Urothelium cell line (cell line): ENCODE measurements at places on chromosomes 16 and 17.

- DNase-seq: peak; percentile 65
Measured at GRCh38 chr16:84829168-84829965, 9.6 kb downstream of the CRISPLD2 start.

DNA sequence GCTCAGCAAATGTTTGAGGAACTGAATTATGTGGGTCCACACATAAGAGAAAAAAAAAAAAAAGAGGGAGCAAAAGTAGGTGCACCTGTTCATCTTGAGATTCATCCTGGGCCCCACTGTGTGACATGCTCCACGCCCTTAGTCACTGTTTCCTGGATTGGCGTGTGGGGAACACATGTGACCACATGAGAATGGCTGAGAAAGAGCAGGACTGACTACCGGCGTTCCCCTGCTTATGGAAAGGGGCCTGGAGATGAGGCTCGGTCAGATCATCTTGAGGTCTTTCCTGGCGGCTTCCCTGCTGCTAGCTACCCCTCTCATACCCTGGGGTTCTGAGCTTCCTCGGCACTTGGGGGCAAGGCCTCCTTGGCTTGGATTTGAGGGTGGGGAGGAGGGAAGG lies 3.9 kb downstream of the DEXI start:
- DNase-seq: no peak

DNA sequence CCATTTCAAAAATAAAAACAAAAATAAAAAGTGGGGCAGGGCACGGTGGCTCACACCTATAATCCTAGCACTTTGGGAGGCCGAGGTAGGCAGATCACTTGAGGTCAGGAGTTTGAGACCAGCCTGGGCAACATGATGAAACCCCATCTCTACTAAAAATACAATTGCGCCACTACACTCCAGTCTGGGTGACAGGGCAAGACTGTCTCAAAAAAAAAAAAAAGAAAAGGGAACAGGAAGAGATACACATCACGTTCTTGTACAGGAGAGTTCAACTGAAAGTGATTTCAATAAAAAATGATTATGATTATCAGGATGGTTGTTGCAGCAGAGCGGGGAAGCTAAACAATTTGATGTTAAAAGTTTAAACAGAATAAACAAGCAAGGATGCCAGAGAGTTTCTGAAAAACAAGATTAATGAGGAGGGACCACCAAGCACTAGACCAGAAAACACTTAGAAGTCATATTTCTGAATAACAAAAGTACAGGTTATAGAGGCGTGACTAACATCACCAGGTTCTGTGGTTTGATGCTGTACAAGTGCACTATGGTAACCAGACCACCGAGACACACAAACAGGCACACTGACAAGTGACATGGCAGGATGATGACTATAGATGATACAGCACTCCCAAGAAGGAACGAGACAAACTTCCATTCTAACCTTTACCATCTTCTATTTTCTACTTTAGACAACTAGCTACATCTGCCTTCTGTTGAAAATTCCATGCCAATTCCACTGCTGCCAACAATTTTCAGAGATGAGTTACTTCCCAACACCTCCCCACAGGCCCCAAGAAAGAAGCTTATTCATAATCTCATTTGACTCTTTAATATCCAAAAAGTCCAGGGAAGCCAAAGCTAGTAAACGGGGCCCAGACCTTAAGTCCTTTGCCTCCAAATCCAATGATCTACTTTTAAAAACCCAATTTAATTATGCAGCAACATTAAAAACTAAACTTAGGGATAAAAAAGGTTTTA lies 11.8 kb downstream of the DNAJA2 start:
- no peak for DNase-seq

DNA sequence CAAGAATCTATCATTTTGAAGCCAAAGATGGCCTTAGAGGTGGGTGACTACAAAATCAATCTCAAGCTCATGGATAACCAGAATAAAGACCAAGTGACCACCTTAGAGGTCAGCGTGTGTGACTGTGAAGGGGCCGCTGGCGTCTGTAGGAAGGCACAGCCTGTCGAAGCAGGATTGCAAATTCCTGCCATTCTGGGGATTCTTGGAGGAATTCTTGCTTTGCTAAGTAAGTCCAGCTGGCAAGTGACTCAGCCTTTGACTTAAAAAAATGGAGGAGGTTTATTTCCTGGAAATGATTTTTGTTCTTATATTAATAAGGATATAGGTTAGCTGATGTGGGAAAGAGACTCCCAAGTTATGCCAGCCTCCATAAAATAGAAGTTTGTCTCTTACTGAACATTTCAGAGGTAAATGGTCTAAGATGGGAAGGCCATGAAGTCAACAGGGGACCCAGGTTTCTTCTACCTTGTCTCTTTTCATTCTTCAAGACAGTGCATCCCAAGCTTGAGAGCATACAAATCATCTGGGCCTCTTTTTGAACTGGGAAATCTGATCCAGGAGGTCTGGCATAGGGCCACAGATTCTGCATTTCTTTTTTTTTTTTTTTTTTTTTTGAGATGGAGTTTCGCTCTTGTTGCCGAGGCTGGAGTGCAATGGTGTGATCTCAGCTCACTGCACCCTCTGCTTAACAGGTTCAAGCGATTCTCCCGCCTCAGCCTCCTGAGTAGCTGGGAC lies 19.8 kb upstream of the TANGO6 start:
- peak; percentile 79 for DNase-seq

DNA sequence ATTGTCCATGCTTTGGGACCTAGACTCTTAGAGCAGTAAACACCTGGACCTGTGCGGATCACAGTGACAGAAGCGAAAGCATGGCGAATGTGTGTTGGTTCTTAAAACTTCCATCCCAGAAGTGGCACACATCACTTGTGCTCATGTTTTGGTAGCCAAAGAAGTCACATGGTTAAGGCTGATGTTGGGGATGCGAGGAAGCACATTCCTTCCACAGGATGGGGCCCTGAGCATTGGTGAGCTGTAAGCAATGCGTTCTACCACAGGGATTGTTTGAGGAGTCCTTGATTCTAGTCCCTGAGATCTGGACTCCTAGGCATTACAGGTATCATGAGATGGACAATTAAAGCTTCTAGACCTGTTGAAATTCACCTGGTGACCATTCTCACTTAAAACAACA lies 375.9 kb downstream of the UTP18 start:
- DNase-seq: no peak

- no peak for DNase-seq
Measured at GRCh38 chr16:49980166-49980565, 44.9 kb upstream of the CNEP1R1 start.

- DNase-seq: no peak
Measured at GRCh38 chr16:979859-980594, 1.5 kb upstream of the SOX8 start.

- DNase-seq: no peak
Measured at GRCh38 chr16:85642762-85643358, 29.7 kb downstream of the GSE1 start.

DNA sequence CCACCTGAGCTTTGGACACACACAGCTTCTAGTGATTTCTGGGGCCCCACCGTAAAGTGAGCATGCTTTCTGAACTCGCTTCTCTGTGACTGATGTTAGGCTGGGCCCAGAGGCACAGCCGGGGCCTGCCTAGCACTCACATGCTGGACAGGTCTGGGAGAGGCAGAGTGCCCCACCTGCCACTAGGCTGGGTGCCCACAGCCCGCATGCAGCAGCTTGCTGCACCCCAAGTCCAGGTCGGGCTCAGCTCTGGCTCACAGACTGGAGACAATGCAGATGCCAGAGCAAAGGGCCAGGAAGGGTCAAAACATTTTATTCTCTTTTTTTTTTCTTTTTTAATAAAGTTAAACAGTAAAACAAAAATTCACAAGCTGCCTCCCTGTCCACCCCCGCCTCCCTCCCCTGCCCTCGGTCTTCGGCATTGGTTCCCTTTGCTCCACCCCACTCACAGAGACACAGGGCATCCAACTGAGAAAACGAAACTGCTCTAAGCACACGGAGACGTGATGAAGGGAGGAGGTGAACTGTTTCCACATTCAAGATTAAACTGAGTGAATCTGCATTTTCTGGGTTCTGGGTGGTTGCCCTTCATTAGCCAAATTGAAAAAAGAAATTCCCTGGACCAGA lies 9.7 kb downstream of the CNP start:
- DNase-seq: no peak

DNA sequence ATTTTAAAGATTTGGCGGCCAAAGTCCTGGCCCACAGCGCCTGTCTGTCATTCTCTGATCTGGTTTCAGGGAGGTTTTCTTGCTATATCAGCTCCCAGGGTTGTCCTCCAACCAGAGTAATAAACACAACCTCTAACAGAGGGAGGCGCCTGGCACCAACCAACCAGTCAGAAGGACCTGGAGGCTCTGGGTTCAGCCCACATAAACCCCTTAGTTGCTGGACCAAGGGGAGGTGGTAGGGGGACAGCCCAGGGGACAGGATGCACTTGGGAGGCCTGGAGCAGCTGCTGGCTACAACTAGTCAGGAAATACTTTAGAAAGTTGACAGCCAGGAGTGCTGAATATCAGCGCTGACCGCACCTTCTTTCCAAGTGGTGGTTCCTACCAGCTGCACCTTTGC lies 41.7 kb upstream of the CDRT4 start:
- DNase-seq: no peak

DNA sequence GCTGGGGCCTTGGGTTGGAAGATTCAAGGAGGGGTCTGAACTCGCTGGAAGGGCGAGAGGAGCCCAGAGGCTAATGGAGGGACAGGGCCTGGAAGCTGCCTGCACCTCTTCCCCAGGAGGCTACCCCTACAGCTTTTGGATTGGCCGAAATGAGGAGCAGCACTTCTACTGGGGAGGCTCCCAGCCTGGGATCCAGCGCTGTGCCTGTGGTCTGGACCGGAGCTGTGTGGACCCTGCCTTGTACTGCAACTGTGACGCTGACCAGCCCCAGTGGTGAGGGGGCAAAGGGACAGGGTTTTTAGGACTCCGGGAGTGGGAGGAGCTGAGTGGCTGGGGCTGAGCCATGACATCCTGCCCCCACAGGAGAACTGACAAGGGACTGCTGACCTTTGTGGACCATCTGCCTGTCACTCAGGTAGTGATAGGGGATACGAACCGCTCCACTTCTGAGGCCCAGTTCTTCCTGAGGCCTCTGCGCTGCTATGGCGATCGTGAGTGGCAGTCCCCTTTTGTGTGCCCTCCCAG lies 8.8 kb downstream of the CNTNAP1 start:
- DNase-seq: no peak

GRCh38 chr17:37466471-37466870 lies 23.2 kb upstream of the DUSP14 start:
- no peak for DNase-seq

- peak; percentile 67 for DNase-seq
Measured at GRCh38 chr16:30786936-30787612, at the start of gene ZNF629. TSS of gene ZNF629 (minus strand) at chr16:30787205. CDS start at chr16:30784482, 2,723 bp downstream.

- DNase-seq: no peak
Measured at GRCh38 chr17:30701498-30701989, 122.9 kb downstream of the CRLF3 start.

DNA sequence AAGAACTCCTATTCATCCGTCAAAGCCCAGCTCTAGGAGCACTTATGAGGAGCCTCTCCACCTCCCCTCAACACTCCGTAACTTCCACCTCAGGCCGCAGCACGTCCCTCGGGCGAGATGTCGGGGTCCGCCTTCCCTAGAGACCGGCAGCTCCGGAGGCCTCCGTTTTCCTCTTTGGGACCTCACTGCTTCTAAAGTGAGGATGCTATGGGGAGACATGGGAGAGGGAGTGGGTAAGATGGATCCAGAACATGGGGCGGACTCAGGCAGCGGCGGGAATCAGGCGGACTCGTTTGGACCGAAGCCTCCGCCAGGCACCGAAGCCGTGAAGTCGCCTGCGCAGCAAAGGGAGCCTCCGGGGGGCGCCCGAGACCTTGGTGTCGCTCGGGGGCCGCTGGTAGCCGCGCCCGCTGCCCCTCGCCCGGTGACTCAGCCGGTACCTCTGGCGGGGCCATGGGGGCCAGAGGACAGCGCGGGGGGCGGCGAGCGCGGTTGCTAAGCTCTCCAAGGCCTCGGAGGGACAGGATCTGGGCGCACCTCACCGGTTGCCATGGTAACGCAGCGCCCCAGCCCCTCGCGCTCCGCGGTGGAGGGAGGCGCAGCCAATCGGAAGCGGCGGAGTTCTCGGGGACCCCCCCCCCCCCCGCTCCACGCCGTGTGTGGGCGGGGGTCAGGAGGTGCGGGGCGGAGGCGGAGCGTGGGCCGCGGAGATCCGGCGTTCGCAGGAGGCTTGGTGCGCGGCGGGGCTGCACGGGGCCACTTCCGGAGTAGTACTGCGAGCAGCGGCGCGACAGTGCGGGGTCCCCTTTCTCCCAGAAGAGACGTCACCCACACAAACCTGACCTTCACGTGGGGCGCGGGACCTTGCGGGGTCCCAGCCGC lies 1.3 kb upstream of the HIC1 start:
- DNase-seq: no peak

DNA sequence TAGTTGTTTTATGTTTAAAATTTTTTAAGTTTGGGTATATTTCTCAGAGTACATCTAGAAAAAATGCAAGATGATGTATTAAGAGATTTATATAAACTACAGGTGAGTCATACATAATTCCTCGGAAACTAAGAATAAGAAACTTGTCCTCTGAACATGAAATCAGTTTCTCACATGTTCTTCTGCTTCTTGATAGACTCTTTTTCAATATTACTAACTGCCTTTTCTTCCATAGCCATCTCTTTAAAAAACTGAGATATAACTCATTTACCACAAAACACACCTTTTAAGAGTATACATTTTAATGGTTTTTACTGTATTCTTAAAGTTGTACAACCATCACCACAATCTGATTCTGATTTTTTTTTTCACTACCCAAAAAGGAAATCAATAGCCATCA lies 238.4 kb upstream of the AXIN2 start:
- DNase-seq: no peak

GRCh38 chr16:70612931-70613330 lies 33.4 kb upstream of the IL34 start:
- no peak for DNase-seq
